Airway epithelial cell (primary cell): ENCODE measurements at places on chromosomes 4 and X. TPM values are rescaled to one million over a fixed set of nuclear protein-coding genes. Genes with fewer than 3 reads are reported as not detected.

Gene ZIC3
- not detected in 2 replicates for total RNA-seq

Gene TMEM33
- total RNA-seq, result 40.9 and 66.1 TPM in 2 replicates

Gene RENBP
- 0.09 and 0.21 TPM in 2 replicates for total RNA-seq

Gene SSX2
- total RNA-seq, result not detected in 2 replicates

Gene GPR143
- 0.42 TPM in 1 of 2 replicates, not detected in the other for total RNA-seq

Gene ESX1
- total RNA-seq, result 0.33 TPM in 1 of 2 replicates, not detected in the other

Gene TMEM255A
- 0.35 TPM in 1 of 2 replicates, not detected in the other for total RNA-seq

Gene ADAM29
- total RNA-seq, result not detected in 2 replicates

Gene KLHL4
- 1.2 and 1.4 TPM in 2 replicates for total RNA-seq

Gene RBM10
- 33.4 and 41.7 TPM in 2 replicates for total RNA-seq

Gene MAGEB4
- not detected in 2 replicates for total RNA-seq

Gene RAB40AL
- not detected in 2 replicates for total RNA-seq

Gene SLC16A2
- 6.3 and 10.9 TPM in 2 replicates for total RNA-seq

Gene DDIT4L
- total RNA-seq, result 0.07 and 0.14 TPM in 2 replicates

Gene MXRA5
- 0.28 and 0.85 TPM in 2 replicates for total RNA-seq

Gene CT45A3
- not detected in 2 replicates for total RNA-seq

Gene PHKA1
- 8.7 and 11.1 TPM in 2 replicates for total RNA-seq

Gene MAGEB10
- total RNA-seq, result not detected in 2 replicates
